ENCODE measurements at places on chromosomes 3 and 15.

GRCh38 chr3:9448071-9448470 is 50.7 kb downstream of the SETD5 start:
- no peak for DNase-seq

GRCh38 chr15:69080295-69081248 is 66.1 kb downstream of the NOX5 start:
- peak; percentile 48 for DNase-seq

GRCh38 chr3:184946917-184947316 is 135.0 kb downstream of the VPS8 start:
- no peak for DNase-seq

GRCh38 chr15:90352107-90352893 is at the start of gene ZNF774:
ZNF774 (plus strand) TSS chr15:90352284; CDS start chr15:90354661, 2,377 bp downstream.
- DNase-seq, result peak; percentile 99

- DNase-seq, result no peak
Measured at GRCh38 chr3:67402873-67403272, 251.5 kb downstream of the SUCLG2 start.

DNA sequence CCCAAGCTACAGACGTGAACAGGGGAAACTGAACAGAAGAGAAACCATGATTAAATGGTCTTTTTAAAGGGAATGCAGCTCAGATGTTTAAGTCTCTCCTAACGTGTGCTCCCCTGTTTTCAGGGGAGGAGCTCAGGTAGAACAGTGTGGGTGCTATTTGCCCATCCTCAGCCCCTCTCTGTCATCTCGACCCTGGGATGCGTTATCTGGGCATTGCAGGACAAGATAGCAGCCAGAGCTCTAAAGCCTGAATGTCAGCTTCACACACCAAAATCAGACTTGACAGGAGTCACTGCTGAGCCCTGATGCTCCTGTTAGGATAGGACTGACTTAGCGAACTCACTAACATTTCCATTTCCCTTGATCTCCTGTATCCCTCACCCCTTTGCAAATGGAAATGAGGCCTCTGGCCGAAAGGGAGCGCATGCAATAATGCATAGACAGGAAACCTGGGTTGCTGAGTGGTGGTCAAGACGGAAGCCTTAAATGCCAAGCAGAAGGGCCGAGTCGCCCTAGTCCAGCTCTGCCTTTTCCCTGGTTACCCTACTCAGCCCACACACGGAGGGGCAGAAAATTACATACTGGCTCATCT is 234.9 kb upstream of the TPM1 start:
- peak; percentile 62 for DNase-seq

- no peak for DNase-seq
Measured at GRCh38 chr3:131658771-131659170, 156.0 kb upstream of the MRPL3 start.

Measured in SK-N-SH (cell line).